ENCODE measurements at places on chromosomes 7 and 10.

GRCh38 chr10:51924359-51924758, 225.0 kb upstream of the CSTF2T start:
- DNase-seq: no peak

GRCh38 chr7:53111031-53111430, 75.6 kb downstream of the POM121L12 start:
- no peak for DNase-seq

DNA sequence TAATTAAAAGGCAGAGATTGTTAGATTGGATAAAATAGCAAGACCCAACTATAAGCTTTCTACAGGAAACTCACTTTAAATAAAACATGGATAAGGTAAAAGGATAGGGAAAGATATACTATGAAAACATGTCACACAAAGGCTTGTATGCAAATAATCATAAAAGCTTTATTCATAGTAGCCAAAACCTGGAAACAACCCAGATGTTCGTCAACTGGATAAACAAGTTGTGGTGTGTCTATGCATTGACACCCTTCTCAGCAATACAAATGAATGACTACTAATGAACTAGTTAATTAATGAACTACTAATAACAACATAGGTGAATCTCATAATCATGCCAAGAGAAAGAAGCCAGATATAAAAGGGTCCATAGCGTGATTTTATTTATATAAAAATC, 37.7 kb upstream of the OIT3 start:
- DNase-seq: no peak

DNA sequence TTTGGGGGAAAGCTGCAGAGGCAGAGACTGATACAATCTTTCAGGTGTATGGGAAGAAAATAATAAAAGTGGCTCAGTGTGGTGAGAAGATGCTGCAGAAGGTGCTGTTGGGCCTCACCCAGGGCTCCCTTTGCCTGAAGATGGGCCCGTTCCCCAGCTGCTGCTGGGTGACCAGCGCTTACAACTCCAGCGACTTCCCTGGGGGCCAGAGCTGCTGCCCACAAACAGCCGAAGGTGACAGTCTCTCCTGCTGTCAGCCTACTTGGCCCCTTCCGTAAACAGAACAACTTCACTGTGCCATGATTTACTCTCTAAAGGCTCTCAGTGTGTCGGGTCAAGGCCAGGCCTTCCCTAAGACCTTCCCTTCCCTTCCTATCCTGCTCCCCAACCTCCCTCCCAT, 93.6 kb upstream of the PCBD1 start:
- DNase-seq: no peak

GRCh38 chr7:3486841-3487240, 185.8 kb downstream of the SDK1 start:
- DNase-seq: no peak

GRCh38 chr10:1530871-1531517, 206.3 kb downstream of the ADARB2 start:
- DNase-seq: no peak

DNA sequence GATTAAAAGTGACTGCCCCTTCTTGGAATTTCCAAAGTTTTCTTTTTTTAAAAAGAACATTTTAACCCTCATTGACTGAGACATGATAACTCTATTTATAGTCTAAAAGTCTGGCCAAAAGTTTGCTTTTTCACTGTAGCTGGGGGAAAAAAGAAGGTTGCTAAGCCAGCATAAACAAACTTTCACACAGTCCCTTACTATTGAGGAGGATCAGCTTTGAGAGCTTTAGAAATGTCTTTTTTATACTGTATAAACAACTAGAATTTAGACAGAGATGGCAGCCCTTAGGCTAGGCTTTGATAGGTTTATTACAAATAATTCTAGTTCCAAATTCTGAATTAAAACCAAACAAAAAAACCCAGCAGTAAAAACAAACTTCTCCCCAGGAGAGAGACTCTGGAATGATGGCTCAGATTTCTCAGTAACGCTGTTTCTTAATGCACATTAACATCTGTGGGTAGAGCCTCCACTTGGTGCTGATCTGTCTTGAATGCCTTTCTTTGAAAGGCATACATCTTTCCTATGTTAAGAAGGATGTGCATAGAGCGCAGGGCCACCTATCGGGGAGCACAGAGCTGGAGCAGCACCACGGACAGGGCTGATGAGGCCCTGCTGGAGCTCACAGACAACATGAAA, 100.9 kb upstream of the PDLIM1 start:
- no peak for DNase-seq

DNA sequence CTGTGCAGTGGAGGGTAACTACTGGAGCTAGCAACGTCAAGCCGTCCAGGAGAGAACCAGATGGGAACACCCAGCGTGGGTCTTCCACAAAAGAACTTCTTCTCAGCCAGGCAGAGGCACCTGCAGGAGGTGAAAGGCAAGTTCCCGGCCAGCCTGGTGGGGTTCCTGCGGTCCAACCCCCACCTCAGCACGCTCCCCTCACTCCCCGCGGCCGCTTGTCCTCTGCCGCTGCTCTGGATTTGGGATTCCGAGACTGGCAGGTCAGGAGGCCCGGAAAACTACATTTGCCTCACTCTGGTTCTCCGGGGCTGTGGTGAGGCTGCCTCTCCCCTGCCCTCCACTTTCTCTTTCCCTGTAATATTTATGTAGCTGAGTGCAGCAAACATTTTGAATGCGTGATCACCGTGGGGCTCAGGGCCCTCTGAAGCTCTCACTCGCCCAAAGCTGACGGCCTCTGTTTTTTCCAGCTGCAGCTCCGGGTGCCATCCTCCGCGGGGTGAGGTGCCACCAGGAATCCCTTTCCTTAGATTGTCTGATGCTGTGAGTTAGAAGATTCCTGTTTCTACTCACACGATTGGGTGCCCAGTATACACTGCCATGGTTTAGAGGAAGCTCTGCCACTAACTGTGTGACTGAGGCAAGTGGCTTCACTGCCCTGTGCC, 366.9 kb downstream of the DNAJB6 start:
- DNase-seq: no peak

- no peak for DNase-seq
Measured at GRCh38 chr10:132994185-132994796, 51.9 kb upstream of the CFAP46 start.

DNA sequence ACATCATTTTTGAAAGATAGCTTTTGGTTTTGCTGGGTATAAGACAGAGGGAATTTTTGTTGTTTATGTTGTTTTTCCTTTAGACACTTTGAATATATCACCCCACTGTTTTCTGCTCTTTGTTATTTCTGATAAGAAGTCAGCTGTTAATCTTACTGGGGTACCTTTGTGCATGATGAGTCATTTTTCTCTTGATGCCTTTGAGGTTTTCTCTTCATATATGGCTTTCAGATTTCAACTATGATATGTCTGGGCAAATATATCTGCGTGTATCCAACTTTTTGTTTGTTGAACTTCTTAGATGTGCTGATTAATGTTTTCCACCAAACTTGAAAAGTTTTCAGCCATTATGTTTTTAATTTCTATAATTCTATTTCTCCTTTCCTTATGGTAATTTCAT, 208.6 kb upstream of the TMEM72 start:
- DNase-seq: no peak

DNA sequence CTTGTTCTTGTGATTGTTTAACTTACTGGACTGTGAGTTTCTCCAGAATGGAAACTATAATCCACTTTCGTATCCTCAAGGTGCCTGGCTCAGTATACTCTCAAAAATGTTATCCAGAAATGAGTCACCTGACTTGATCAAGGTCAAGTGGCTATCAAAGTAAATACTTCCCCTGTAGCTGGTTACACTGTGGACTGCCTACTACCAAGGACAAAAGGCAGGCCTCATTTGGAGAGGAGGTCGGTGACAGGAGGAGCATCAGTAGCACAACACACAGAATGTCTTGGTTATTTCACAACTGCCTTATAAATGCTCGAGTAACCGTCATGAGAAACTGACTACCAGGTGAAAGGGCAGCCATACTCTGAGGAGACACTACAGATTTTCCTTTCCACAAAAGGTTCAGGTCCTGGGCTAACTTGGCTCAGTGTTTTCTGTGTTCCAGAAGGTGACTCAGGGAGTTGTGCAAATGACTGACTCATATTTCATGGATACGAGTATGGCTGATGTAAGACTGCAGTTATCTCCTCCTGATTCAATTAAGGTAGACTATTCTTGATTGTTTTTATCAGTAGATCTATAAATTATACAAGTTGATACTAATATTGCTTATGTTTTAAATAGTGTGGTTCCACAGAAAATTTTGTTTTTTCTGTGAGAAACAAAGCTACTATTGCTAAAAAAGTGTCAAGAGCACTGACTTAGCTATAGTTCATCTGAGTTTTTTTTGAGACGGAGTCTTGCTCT, 4.2 kb upstream of the CCNY start:
- no peak for DNase-seq

- DNase-seq: no peak
Measured at GRCh38 chr10:31147210-31147608, 115.5 kb upstream of the ZNF438 start.
